Muscle of leg (tissue), 16 donors: ENCODE measurements at places on chromosomes 7 and 10. TPM values are rescaled to one million over a fixed set of nuclear protein-coding genes. Genes with fewer than 3 reads are reported as not detected.
A peak's percentile ranks its signal among the peaks of the same experiment; 100 is the strongest.

DNA sequence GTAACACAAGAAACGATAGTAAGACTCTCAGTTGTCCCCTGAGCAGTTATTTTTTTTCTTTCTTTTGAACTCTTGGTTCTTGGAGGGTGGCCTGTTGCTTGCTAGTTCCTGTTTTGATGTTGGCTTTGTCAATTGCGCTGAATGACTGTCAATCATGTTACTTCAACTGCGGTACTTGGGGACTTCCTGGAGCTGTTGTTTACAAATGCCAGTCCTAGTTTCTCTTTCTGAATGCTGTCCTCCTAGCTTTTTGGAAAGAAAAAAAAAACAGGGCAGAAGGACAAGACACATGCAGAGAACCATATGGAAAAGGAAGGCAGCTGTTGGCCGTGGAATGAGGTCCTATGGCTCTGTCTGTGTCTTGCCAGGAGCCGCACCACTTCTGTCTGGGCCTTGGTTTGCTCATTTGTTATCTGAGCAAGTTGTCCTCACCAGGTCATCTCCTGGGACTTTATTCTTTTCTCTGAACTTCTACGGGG is 7.0 kb upstream of the PDCD4 start:
- DNase-seq, result peak; percentile 77

DNA sequence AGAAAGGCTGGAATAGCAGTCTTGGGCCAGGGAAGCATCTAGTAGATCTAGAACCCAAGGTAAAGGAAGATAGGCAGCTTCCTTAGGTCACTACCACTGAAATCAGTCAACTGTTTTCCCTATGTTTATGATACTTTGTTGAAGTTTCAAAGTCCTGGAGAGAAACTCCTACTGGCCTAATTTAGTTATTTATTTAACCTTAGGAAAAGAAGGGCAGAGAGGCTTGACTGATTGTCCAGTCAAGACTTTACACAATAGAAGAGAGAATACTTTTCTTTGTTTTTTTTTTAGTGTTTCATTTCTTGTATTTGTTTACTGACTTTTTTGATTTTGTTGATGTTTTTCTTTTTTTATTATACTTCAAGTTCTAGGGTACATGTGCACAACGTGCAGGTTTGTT is 138.9 kb upstream of the PHYHIPL start:
- DNase-seq, result no peak

DNA sequence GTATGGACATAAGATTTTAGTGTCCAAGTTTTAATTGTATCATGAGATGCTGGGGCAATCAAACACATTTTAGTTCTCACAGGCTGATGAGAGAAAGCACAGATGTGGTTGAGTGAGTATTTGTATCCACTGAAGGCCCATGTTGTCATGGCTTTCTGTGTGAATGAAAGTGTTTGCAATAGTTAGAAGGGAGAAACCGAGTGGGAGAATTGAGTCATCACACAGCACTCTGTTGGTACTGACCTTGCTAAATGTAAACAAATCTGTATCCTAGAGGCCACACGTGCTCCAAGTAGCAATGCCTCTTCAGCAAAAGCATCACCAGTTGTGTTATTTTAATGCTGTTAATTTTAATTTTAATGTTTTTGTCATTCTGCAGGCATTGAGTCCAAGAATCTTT is 121.2 kb downstream of the EMX2 start:
- DNase-seq, result peak; percentile 94

The ENTPD1 gene
- 17.3 TPM for polyA plus RNA-seq

DNA sequence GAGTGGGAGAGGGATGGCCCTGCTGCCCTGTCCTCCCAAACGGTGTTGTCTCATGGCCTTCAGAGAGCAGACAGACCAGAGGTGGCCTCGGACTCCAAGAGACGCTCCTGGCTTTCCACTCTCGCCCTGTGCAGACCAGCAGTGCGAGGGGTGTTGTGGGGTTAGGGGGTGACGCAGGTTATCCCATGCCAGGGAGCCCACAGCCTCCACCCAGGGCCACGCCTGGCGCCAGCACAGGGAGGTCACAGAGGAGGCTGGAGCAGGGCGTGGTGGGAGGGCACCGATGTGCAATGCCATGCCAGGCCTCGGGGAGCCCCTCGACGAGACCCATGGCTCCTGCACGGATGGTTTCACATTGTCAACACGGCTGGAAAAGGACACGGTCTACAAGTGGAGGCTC is 52.1 kb downstream of the INPP5A start:
- DNase-seq, result no peak

- no peak for DNase-seq
Measured at GRCh38 chr7:55223023-55223422, 142.1 kb upstream of the LANCL2 start.

The MSMB gene
- polyA plus RNA-seq, result not detected

GRCh38 chr10:106481598-106482275 is 682.8 kb downstream of the SORCS1 start:
- DNase-seq, result no peak

The ASB4 gene
- polyA plus RNA-seq, result 50.5 TPM

The NEUROD6 gene
- 0.21 TPM for polyA plus RNA-seq

- DNase-seq, result no peak
Measured at GRCh38 chr7:95263785-95264362, 60.5 kb downstream of the PON1 start.

GRCh38 chr7:17986851-17987250 is 40.8 kb downstream of the PRPS1L1 start:
- peak; percentile 33 for DNase-seq

- DNase-seq, result peak; percentile 48
Measured at GRCh38 chr10:30155401-30155800, 96.0 kb upstream of the JCAD start.

DNA sequence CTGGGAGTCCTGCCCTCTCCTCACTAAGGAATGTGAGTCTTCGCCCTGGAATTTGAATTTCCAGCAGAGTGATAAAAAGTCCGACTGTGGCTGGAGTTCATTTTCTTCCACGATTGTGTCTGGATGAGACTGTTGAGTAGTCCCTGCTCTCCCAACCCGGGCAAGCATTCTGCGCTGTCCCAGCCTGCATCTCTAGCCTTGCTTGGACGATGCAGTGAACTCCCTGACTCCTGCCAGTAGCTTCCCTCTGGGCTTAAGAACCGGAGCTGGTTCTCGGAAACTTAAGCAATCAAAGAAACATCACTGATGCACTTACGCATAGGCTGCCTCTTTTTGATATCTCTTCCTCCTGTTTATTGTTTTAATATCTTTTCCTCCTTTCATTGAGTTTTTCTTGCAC is 116.0 kb upstream of the FZD8 start:
- DNase-seq, result peak; percentile 98

The SMURF1 gene
- polyA plus RNA-seq, result 9.3 TPM
